ENCODE measurements at places on chromosomes 7 and 10. TPM values are rescaled to one million over a fixed set of nuclear protein-coding genes. Genes with fewer than 3 reads are reported as not detected.

SLC18A2 gene
- not detected for total RNA-seq

GJD4 gene
- not detected for total RNA-seq

CDC123 gene
- total RNA-seq, result 469 TPM

MSMB gene
- not detected for total RNA-seq

KCND2 gene
- total RNA-seq, result not detected

TMEM213 gene
- total RNA-seq, result not detected

CYP3A4 gene
- total RNA-seq, result not detected

NUTM2E gene
- total RNA-seq, result not detected

NUDCD3 gene
- 73.7 TPM for total RNA-seq

MKX gene
- not detected for total RNA-seq

ADIRF gene
- total RNA-seq, result 0.77 TPM

DENND2A gene
- 1.8 TPM for total RNA-seq

ATOH7 gene
- not detected for total RNA-seq

TMEM176A gene
- total RNA-seq, result not detected

AKR1C4 gene
- not detected for total RNA-seq

KAZALD1 gene
- 13.4 TPM for total RNA-seq

EEPD1 gene
- 6.2 TPM for total RNA-seq

TFEC gene
- total RNA-seq, result 0.16 TPM

PRKG1 gene
- 3.7 TPM for total RNA-seq

GIMAP7 gene
- not detected for total RNA-seq

HOXA3 gene
- not detected for total RNA-seq

NRCAM gene
- total RNA-seq, result 14.6 TPM

CARD11 gene
- 0.17 TPM for total RNA-seq

LRRN3 gene
- total RNA-seq, result not detected

PRSS37 gene
- total RNA-seq, result not detected

GIMAP6 gene
- 1.6 TPM for total RNA-seq

PON3 gene
- not detected for total RNA-seq

LIPA gene
- total RNA-seq, result 18.7 TPM

ADAM8 gene
- total RNA-seq, result 1.6 TPM

ANKMY2 gene
- 17.8 TPM for total RNA-seq

MEPCE gene
- 86.6 TPM for total RNA-seq

ITIH5 gene
- total RNA-seq, result not detected

FAM25C gene
- not detected for total RNA-seq

Measured in HT1080 (cell line).